ENCODE measurements at places on chromosomes 12 and 14. TPM values are rescaled to one million over a fixed set of nuclear protein-coding genes. Genes with fewer than 3 reads are reported as not detected.

DNA sequence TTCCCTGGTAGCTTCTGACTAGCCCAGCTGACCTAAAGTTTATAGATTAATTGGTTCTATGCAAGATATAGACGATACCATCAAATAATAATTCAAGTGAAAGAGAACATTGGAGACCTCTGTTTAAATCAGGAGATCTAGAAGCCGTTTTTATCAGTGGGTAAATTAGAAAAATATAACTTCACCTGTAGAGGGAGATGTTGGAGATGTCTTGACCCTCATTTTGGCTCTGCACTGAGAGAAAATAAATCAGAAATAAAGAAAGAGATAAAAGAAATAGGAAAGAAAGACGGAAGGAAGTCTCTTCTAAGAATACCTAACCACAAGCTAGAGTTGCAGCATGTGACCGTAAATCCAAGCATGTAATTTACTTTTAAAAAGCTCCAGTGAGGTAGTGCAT lies 684.5 kb downstream of the C12orf50 start:
- DNase-seq: no peak

DNA sequence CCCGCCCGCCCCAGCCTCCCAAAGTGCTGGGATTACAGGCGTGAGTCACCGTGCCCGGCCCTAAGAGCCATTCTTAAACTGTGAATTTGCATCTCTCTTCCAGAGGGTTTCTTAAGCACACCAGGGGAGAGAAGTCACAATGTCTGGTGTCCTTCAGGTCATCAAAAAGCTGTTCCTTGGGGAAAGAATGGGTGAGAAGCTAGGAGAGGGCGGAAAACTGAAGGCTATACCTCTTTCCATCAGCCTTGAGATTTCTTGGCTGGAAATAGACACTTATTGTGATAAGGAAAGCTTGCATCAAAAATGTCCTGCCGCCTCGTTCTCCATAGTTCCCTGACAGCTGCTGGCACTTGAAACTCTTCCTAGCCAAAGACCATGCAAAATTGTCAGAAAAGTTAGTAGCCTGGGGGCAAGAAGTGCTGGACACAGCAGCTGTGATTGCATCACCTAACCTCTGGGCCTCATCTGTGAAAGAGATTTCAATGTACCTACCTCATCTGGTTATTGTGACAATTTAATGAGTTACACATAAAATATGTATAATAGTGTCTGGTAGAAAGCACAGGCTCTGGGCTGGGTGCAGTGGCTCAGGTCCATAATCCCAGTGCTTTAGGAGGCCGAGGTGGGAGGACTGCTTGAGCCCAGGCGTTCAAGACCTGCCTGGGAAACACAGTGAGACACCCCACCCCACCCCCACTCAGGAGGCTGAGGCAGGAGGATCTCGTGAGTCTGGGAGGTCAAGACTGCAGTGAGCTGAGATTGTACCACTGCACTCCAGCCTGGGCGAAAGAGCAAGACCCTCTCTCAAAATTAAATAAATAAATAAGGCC lies 9.7 kb upstream of the UBC start:
- DNase-seq: no peak

- DNase-seq: peak; percentile 97
Measured at GRCh38 chr12:75722714-75723200, 211.3 kb upstream of the KRR1 start.

- DNase-seq: no peak
Measured at GRCh38 chr14:83838226-83838625, 1691.7 kb upstream of the FLRT2 start.

DNA sequence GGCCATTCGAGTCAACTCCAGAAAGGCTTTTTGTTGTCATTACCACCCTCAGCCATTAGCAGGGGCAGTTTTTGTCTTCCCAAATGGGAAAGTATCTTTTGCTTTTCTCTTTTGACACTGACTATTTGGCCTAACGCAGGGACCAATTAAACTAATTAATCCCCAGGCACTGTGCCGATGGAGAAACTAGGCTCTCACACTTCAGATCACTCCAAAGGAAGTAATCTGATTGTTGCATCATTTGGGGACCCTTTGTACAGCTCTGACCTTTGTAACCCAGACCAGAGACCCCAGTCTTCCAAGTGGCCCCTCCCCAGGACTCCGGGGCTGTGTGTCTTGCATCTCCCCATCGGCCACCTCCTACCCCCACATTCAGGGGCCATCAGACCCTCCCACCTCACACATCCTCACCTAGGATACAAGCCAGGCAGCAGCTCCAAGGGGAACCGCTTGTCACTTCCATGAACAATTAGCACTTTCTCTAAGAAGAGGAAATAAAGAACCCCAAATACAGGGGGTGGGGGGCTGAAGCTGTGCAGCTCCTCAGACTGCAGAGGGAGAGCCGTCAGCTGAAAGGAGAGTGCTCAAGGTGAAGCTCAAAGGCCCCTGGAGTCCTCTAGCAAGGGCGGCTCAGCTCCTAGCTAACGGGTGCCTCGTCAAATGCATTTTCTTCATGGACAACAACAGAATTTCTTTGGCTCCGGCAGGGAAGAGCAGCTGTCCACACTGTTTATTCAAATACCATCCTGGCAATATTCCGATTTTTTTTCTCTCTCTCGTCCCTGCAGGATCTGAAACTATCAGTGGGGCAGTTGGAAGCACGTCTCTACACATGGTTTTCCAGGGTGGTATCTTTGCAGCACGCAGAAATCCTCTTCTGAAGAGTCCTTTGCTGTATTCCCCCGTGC lies 64.3 kb upstream of the DIO3 start:
- no peak for DNase-seq

DNA sequence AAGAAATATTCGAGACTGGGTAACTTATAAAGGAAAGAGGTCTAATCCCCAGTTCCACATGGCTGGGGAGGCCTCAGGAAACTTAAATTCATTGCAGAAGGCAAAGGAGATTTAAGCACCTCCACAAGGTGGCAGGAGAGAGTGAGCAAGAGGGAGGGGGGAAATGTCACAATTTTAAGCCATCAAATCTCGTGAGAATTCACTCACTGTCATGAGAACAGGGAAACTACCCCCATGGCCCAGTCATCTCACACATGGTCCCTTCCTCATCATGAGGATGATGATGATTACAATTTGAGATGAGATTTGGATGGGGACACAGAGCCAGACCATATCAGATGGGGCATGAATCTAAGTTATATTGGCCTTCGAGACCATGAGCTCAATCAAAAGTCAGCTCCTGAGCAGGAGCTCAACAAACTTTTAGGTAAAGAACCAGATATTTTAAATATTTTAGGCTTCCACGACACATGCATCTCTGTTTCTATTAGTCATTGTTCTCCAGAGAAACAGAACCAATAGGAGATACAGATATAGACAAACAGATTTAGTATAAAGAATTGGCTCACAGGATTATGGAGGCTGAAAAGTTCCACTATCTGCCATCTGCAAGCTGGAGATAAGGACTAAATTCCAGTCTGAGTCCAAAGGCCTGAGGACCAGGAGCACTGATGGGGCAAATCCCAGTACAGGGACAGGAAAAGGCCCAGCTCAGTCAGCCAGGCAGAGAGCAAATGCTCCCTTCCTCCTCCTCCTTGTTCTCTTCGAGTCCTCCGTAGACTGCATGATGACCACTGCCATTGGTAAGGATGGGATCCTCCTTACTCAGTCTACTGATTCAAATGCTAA lies 24.9 kb downstream of the DGLUCY start:
- peak; percentile 50 for DNase-seq

GRCh38 chr12:104131609-104132008 lies 6.4 kb downstream of the NFYB start:
- DNase-seq: no peak

- DNase-seq: no peak
Measured at GRCh38 chr14:39739796-39740195, 307.6 kb upstream of the FBXO33 start.

DNA sequence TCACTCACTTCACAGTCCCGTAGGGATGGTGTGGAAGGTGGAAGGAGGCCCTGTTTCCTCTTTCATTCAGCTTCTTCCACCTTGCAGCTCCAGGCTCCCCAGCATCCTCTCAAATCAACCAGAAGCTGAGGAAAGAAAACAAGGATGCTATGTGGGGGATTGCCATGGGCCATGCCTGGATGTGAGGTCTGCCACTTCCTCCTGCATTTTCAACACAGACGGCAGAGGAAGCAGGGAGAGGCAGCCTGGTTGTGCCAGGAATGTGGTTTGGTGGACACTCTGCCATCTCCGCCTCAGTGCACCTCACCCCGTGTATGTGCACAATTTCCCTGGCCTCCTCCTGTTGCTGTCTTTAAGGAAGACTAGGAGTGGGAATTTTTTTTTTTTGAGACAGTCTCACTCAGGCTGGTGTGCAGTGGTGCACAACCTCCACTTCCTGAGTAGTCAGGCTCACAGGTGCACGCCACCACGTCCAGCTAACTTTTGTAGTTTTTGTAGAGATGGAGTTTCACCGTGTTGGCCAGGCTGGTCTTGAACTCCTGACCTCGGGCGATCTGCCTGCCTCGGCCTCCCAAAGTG lies 99.2 kb downstream of the SLC15A4 start:
- DNase-seq: no peak

- no peak for DNase-seq
Measured at GRCh38 chr12:79938843-79939242, 3.9 kb upstream of the PPP1R12A start.

DNA sequence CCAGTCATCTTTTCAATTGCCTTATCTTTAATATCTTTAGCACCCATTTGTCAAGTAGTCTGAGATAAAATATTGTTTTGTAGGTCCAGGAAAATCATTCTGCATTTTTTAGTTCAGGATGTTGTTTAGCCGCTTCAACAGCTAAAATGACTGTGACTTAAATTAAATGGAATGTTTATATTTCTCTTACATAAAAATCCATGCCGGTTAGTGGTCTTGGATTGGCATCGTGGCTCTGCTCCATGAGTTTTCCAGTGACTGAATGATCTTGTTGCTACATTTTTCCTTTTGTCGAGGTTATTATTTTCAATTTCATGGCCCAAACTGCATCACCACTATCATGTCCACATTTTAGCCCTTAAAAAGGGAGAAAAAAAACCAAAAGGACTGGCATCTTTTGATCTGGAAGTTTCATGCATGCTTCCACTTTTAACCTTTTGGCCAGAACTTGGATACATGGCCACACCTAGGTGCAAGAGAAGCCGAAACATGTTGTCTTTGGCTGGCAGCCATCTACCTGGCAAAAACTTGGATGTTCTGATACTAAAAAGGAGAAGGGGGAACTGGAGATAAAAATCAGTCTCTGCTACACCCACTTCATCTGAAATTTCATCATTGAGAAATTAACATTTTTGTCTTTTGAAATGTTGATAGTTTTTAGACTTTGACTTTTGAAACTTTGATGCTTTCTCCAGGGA lies 142.4 kb downstream of the OTOGL start:
- DNase-seq: peak; percentile 40

DNA sequence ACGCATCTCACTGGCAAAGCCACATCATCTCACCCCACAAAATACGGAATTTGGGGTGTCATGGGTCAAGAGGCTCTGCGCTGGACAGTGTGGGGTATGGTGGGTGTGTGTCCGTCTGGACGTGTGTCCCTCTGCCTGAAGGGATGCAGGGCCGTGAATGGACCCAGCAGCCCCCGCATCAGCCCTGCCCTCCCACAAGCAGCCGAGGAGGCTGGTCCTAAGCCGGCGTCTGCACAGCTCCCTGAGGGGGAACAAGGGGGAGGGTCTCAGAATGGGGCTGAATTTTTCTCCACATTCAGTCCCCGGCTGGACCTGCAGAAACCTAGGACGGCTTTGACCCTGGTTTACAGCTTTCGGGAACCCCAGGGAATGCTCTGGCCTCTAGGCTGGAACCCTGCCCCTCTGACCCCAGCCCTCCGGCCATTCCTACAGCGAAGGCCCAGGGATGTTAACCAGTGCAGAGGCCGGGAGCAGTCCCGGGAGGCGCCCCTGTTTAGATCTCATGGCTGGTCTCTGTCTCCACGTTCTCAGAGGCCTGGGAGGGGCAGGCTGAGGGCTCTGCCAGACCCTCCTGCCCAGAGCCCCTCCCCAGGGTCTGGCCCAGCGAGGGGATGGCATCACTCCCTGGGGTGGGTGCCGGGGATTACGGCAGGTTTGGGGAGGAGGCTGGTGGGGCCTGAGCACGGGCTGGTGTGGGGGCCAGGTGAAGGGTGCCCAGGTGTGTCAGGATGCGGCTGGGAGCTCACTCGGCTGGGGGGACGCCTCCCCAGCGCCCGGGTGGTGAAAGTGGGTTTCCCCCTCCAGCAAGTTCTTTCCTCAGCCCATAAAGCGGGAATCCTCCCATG lies 156.5 kb upstream of the C14orf180 start:
- no peak for DNase-seq

DNA sequence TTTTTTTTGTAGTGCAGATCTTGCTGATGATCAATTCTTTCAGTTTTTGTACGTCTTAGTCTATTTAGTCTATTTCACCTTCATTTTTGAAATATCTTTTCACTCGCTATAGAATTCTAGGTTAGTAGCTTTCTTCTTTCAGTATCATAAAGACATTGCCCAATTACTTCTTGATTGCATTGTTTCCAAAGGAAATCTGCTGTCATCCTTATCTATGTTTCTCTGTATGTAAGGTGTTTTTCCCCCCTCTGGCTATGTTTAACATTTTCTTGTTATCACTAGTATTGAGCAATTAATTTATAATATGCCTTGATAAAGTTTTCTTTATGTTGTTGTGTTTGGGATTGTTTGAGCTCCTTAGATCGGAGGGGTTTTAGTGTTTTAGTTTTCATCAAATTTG lies 171.9 kb downstream of the BMP4 start:
- no peak for DNase-seq

- DNase-seq: peak; percentile 62
Measured at GRCh38 chr14:94423453-94424056, 29.0 kb downstream of the SERPINA11 start.

DNA sequence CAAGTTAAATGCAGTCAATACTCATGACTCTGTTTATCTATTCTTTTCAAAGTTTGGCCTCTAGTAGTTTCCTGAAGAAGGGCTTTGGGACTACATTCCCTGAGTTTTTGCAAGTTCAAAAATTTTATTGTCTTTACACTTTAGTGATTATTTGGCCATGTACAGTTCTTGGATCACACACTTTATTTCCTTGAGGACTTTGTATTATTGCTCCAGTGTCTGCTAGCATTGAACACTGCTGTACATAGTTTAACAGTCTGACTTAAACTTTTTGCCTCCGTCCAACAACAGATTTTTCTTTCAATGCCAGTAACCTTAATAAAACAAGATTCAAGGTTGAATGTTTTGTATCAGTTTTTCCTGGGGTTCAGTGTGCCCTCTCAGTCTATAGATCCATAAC lies 132.3 kb downstream of the DERA start:
- no peak for DNase-seq

GRCh38 chr14:99502989-99503421 lies 21.8 kb downstream of the CCNK start:
- no peak for DNase-seq

OR6C6 gene
- not detected for total RNA-seq

PTPN21 gene
- total RNA-seq: 6.4 TPM

PITPNM2 gene
- total RNA-seq: 4.0 TPM

DNAL1 gene
- total RNA-seq: 4.7 TPM

P2RX7 gene
- 3.9 TPM for total RNA-seq

WASHC3 gene
- 47.8 TPM for total RNA-seq

CCDC59 gene
- total RNA-seq: 26.0 TPM

ADAM21 gene
- 0.26 TPM for total RNA-seq

DACT1 gene
- total RNA-seq: 0.13 TPM

NOVA1 gene
- total RNA-seq: under 0.01 TPM

PHETA1 gene
- 5.6 TPM for total RNA-seq

RNASE3 gene
- total RNA-seq: not detected
